ENCODE measurements at places on chromosomes 11 and 22. TPM values are rescaled to one million over a fixed set of nuclear protein-coding genes. Genes with fewer than 3 reads are reported as not detected.

GTSE1 gene
- total RNA-seq = 0.45 TPM

OR5I1 gene
- total RNA-seq = not detected

TPP1 gene
- total RNA-seq = 77.7 TPM

RAB39A gene
- total RNA-seq = not detected

SPECC1L gene
- total RNA-seq = 52.0 TPM

All from left ventricle myocardium superior (tissue), 1 donor.